ENCODE measurements at places on chromosomes 6 and 20. TPM values are rescaled to one million over a fixed set of nuclear protein-coding genes. Genes with fewer than 3 reads are reported as not detected.

CCN6 gene
- total RNA-seq: not detected

MYBL2 gene
- total RNA-seq: not detected

NEDD9 gene
- 107 TPM for total RNA-seq

SLC17A5 gene
- 21.4 TPM for total RNA-seq

ARFGAP1 gene
- 60.8 TPM for total RNA-seq

CLPSL1 gene
- total RNA-seq: not detected

FLOT1 gene
- 190 TPM for total RNA-seq

SMOC2 gene
- 46.3 TPM for total RNA-seq

PROKR2 gene
- not detected for total RNA-seq

DYNLRB1 gene
- total RNA-seq: 131 TPM

GRCh38 chr20:49466114-49466912 is 16.2 kb downstream of the KCNB1 start:
- DNase-seq: no peak

- no peak for DNase-seq
Observed at GRCh38 chr6:124770784-124771183, 191.5 kb upstream of the RNF217 start.

GRCh38 chr6:106674541-106675229 is 45.3 kb downstream of the QRSL1 start:
- DNase-seq: no peak

DNA sequence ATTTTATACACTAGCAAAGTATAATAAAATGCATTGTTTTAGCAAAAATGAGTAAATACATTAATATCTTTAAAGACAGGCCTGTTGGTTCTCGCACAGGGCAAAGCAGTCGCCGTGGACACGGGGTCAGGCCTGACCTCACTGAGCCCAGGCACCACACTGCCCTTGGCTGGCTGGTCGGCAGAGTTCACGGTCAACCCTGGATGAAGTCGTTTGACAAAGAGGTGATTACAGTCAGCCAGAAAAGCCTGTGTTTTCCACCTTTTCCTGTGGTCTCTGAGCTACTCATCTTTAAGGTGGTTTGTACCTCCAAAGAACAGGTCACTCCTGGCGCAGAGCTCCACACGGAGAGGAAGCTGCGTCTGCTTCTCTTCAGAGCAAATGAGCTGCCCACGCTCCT is 191.5 kb downstream of the DLL1 start:
- peak; percentile 57 for DNase-seq

DNA sequence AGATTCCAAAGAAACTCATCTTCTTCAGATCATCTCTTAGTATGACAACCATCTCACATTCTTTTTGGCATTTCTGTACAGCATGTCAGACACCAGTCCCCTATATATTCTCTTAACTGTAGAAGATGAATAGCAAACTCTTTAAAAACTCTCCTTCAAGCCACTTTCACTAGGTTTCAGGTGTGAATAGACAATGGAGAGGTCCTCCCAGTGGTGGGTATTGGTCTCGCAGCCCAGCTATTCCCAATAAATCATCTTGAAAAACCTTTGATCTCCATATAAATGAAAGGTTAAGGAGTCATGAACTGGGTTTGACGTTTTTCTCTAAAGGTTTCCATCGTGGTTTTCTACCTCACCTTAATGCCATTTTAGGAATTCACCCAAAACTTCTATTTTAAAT is 180.0 kb downstream of the GJA1 start:
- DNase-seq: no peak

- peak; percentile 73 for DNase-seq
Observed at GRCh38 chr20:45959126-45959525, 12.9 kb downstream of the ZNF335 start.

GRCh38 chr20:19974630-19975435 is 42.3 kb upstream of the NAA20 start:
- peak; percentile 94 for DNase-seq

GRCh38 chr6:159594106-159594749 is 98.8 kb downstream of the SOD2 start:
- DNase-seq: no peak

Measured in mesenteric fat pad (tissue), 1 donor.